Breast epithelium (tissue), 4 donors: ENCODE measurements at places on chromosomes 3 and 15. TPM values are rescaled to one million over a fixed set of nuclear protein-coding genes. Genes with fewer than 3 reads are reported as not detected.

GRCh38 chr15:90582553-90582952, 52.8 kb downstream of the CRTC3 start:
- no peaks in the 10 kb centered on the region for H3K36me3 ChIP-seq
- DNase-seq = no peak
- H3K27me3 ChIP-seq = no peaks in the 10 kb centered on the region
- H3K27ac ChIP-seq = no peak overlapping the region
- H3K4me1 ChIP-seq = no peaks in the 10 kb centered on the region

- H3K27ac ChIP-seq = peak overlapping the region; percentile 72
- no peaks in the 10 kb centered on the region for H3K27me3 ChIP-seq
- peaks cover 12% of the 10 kb centered on the region for H3K36me3 ChIP-seq
- no peaks in the 10 kb centered on the region for H3K4me1 ChIP-seq
- no peak overlapping the region for H3K4me3 ChIP-seq
Observed at GRCh38 chr15:70062321-70062956, 35.3 kb downstream of the TLE3 start.

DNA sequence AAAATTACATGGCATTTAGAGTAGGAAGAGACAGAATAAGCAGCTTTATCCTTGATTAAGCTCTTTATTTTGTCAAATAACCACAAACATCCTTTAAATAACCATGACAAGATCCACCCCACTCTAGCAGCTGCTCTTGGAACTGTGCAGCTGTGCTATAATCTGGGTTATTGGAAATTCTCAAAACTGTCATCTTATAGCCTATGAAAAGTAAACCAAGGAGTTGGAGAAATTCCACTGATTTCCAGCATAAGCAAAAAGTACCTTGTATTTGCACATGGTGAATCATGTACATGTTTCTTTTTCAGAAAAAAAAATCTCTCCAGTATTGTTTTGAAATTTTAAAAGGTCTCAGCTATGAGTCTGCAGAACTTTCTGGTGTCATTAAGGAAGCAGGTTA, 88.8 kb upstream of the ABI3BP start:
- no peak overlapping the region for H3K27ac ChIP-seq
- H3K27me3 ChIP-seq = no peaks in the 10 kb centered on the region
- no peaks in the 10 kb centered on the region for H3K36me3 ChIP-seq
- DNase-seq = no peak

DNA sequence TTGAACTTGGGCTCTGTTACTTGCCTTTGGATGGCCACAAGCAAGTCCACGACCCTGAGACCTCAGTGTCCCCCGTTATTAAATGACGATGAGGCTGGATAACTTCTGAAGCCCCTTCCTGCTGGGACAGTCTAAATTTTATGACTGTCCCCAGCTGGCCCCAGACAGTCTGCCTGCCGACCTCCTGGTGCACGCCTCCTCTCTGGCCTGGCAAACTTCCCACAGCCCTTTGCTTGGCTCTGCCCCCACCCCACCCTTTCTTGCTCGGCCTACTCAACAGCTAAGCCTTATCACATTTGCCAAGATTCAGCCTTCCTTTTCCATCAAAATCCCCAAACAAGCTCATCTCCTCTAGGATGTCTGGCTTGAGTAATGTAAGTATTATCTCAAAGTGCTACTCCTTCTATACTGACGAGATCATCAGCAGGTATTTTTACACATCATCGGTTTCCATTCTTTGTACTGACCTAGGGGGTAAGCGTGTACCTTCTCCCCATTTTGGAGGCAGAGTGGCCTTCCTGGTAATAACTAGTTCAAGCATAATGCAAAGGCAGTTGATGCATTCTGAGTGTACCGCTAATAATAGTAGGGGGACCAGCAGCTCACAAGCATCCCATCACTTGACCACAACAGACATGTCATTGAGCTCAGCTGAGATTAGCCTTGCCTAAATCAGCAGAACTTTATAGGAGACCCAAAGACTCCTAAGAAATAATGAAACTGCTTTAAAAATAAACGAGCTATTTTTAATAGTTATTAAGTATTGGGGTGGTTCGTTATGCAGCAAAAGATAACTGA, 120.8 kb upstream of the HACD2 start:
- H3K27me3 ChIP-seq = no peaks in the 10 kb centered on the region
- H3K27ac ChIP-seq = no peak overlapping the region
- DNase-seq = no peak

CHST2 gene
- total RNA-seq = 4.5 TPM

- H3K36me3 ChIP-seq = no peaks in the 10 kb centered on the region
- peak overlapping the region; percentile 68 for H3K4me3 ChIP-seq
- peaks cover 12% of the 10 kb centered on the region for H3K4me1 ChIP-seq
- peak; percentile 21 for DNase-seq
- H3K27me3 ChIP-seq = no peaks in the 10 kb centered on the region
Observed at GRCh38 chr15:43329217-43329959, 985 bp downstream of the LCMT2 start.

DNA sequence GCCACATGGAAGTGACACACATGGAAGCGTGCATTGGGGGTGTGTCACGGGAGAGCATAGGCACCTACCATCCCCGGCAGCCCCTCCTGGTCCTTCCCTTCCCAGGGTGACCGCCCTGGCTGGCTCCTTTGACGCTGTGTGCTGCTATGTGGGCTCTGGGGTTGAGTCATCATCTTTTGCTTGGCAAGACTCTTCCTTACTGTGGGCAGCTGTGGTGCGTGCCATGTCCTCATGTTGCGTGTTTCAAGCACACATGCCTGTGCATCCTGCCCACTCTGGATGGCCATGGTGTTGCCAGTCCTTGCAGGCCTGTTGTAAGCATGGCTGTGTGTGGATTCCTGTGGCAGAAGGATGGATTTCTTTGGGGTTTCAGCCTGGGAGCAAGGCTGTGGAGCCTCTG, 14.0 kb downstream of the PLXNA1 start:
- peaks cover 50% of the 10 kb centered on the region for H3K4me1 ChIP-seq
- peak overlapping the region; percentile 93 for H3K27ac ChIP-seq
- H3K36me3 ChIP-seq = no peaks in the 10 kb centered on the region
- no peak for DNase-seq
- no peak overlapping the region for H3K4me3 ChIP-seq

STXBP5L gene
- total RNA-seq = 0.29 TPM

- peak; percentile 42 for DNase-seq
- no peaks in the 10 kb centered on the region for H3K4me1 ChIP-seq
- no peaks in the 10 kb centered on the region for H3K27me3 ChIP-seq
- H3K27ac ChIP-seq = peak overlapping the region; percentile 98
- peak overlapping the region; percentile 96 for H3K4me3 ChIP-seq
Observed at GRCh38 chr15:52567871-52568600, 794 bp downstream of the ARPP19 start.

ACSBG1 gene
- total RNA-seq = not detected

SLC24A5 gene
- total RNA-seq = not detected

- H3K27me3 ChIP-seq = no peaks in the 10 kb centered on the region
- H3K4me1 ChIP-seq = no peaks in the 10 kb centered on the region
- no peaks in the 10 kb centered on the region for H3K36me3 ChIP-seq
- DNase-seq = no peak
- H3K27ac ChIP-seq = no peak overlapping the region
- H3K4me3 ChIP-seq = no peak overlapping the region
Observed at GRCh38 chr3:155598671-155599070, 146.2 kb downstream of the PLCH1 start.

GRCh38 chr15:38684440-38685010, 119.9 kb upstream of the RASGRP1 start:
- H3K27me3 ChIP-seq = no peaks in the 10 kb centered on the region
- H3K27ac ChIP-seq = no peak overlapping the region
- DNase-seq = no peak
- H3K4me3 ChIP-seq = no peak overlapping the region

GRCh38 chr15:74682954-74683353, 12.9 kb downstream of the EDC3 start:
- H3K4me1 ChIP-seq = no peaks in the 10 kb centered on the region
- no peaks in the 10 kb centered on the region for H3K27me3 ChIP-seq
- H3K36me3 ChIP-seq = no peaks in the 10 kb centered on the region

DNA sequence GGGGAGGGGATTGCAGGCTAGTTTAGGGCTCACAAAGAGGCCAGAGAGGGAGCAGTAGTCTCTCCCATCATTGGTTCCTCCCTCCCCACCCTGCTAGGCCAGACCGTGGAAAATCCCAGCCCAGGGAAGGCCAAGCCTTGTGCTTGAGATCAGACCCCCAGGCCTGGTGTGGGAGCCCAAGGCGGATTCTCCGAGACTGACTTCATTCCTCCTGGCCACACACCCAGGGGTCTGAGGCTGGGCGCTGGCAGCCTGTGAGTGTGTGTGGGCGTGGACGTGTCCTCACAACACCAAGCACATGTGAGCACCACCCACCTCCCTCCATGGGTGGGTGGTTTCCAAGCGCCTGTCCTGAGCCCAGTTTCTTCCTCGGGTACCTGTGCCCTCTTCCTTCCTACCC, 4.1 kb downstream of the LOXL1 start:
- no peaks in the 10 kb centered on the region for H3K27me3 ChIP-seq
- no peaks in the 10 kb centered on the region for H3K36me3 ChIP-seq
- peaks cover 5% of the 10 kb centered on the region for H3K4me1 ChIP-seq
- no peak for DNase-seq
- H3K4me3 ChIP-seq = no peak overlapping the region
- peak overlapping the region; percentile 30 for H3K27ac ChIP-seq

GRCh38 chr3:141802316-141803077, 39.3 kb downstream of the GRK7 start:
- no peaks in the 10 kb centered on the region for H3K4me1 ChIP-seq
- H3K36me3 ChIP-seq = no peaks in the 10 kb centered on the region
- no peak for DNase-seq
- no peak overlapping the region for H3K27ac ChIP-seq

- DNase-seq = no peak
- no peak overlapping the region for H3K4me3 ChIP-seq
- H3K4me1 ChIP-seq = no peaks in the 10 kb centered on the region
- H3K27me3 ChIP-seq = no peaks in the 10 kb centered on the region
- H3K36me3 ChIP-seq = no peaks in the 10 kb centered on the region
- H3K27ac ChIP-seq = no peak overlapping the region
Observed at GRCh38 chr3:192894676-192895075, 23.0 kb downstream of the MB21D2 start.

P2RY12 gene
- 3.7 TPM for total RNA-seq

DNA sequence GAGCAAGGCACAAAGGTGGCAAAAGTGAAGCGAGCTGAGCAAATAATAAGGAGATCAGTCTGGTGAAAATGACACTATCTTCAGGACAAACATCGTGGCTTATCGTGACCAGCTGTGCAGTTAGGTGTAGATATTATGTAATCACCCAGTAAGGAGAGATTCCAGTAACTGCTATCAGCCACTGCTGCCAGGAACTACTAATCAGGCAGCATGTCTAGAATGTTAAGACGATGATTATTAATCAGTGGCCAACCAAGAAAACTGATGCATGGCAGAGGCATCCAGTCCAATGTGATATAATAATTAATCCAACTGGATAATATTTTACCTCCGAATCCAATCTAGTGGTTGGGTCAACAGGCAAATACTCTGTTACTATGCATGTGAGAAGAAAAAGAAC, 252.7 kb upstream of the ZPLD1 start:
- H3K27ac ChIP-seq = peak overlapping the region; percentile 81
- no peak for DNase-seq
- no peaks in the 10 kb centered on the region for H3K36me3 ChIP-seq
- H3K4me3 ChIP-seq = no peak overlapping the region
- H3K4me1 ChIP-seq = peaks cover 12% of the 10 kb centered on the region

- H3K36me3 ChIP-seq = no peaks in the 10 kb centered on the region
- DNase-seq = no peak
- no peak overlapping the region for H3K27ac ChIP-seq
- H3K4me1 ChIP-seq = peaks cover 9% of the 10 kb centered on the region
Observed at GRCh38 chr15:32721596-32721995, 3.8 kb downstream of the GREM1 start.

ASB14 gene
- not detected for total RNA-seq

- no peak for DNase-seq
- H3K27me3 ChIP-seq = no peaks in the 10 kb centered on the region
- no peaks in the 10 kb centered on the region for H3K36me3 ChIP-seq
- H3K4me1 ChIP-seq = peaks cover 9% of the 10 kb centered on the region
- peak overlapping the region; percentile 60 for H3K27ac ChIP-seq
Observed at GRCh38 chr3:51622868-51623267, 48.2 kb upstream of the TEX264 start.

FOXL2 gene
- 0.33 TPM for total RNA-seq

GRCh38 chr3:83934192-83935021, 1024.4 kb upstream of the CADM2 start:
- no peaks in the 10 kb centered on the region for H3K27me3 ChIP-seq
- H3K36me3 ChIP-seq = no peaks in the 10 kb centered on the region
- no peak for DNase-seq
- H3K4me3 ChIP-seq = no peak overlapping the region

NAA80 gene
- 8.5 TPM for total RNA-seq

- H3K27ac ChIP-seq = no peak overlapping the region
- no peaks in the 10 kb centered on the region for H3K4me1 ChIP-seq
- DNase-seq = no peak
Observed at GRCh38 chr3:88312256-88312655, 162.5 kb downstream of the C3orf38 start.

LSAMP gene
- total RNA-seq = 3.5 TPM

ITIH3 gene
- 0.88 TPM for total RNA-seq

GATA2 gene
- 6.6 TPM for total RNA-seq

CLK3 gene
- total RNA-seq = 99.2 TPM
